ENCODE measurements at places on chromosomes 5 and 9.

DNA sequence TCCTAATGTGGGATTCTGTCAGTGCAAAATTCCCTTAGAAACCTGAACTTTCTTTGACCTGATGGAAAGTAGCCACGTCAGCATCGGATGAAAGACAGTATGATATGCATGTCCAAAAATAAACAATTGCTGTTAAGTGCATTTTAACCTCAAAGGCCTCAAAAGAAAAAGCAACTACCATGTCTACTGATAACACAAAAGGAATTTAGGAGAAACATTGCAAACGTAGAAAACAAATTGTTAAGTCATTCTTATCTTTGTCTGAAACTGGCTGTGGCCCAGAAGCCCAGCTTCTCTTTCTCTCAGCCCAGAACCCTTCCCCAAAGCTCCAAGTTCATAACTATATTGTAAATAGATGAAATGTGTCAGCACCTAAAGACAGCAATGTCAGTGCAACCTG lies 11.1 kb upstream of the LHFPL2 start:
- no peak for DNase-seq

GRCh38 chr9:14320271-14321181 lies 6.6 kb upstream of the NFIB start:
- DNase-seq: no peak

- no peak for DNase-seq
These were observed 44.4 kb upstream of the RICTOR start for GRCh38 chr5:39118638-39119037.

GRCh38 chr9:69996967-69997366 lies 46.7 kb upstream of the MAMDC2 start:
- no peak for DNase-seq

DNA sequence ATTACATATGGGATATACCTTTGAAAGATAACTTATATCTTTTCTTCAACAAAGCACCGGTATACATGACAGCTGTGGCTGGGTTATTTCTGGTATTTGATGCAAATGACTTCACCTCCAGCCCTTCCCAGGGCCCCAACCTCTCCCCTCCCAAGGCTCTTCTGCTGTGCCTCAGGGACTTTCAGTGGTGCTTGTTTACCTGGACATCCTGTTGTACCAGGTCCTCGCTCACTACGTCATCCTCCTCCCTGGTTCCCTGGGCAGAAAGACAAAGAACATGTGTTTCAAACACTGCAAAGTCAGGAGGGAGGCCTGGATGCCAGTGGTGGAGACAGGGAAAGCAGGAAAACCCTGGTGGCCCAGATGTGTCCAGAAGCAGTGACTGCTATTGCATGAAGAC lies 23.4 kb downstream of the ANXA6 start:
- DNase-seq: no peak
